Stimulated activated CD4-positive, alpha-beta T cell treated with anti-CD3 and anti-CD28 coated beads, Interleukin-4, amount 100 ng/mL, for 1 hour (primary cell): ENCODE measurements at places on chromosomes 13 and 19.

DNA sequence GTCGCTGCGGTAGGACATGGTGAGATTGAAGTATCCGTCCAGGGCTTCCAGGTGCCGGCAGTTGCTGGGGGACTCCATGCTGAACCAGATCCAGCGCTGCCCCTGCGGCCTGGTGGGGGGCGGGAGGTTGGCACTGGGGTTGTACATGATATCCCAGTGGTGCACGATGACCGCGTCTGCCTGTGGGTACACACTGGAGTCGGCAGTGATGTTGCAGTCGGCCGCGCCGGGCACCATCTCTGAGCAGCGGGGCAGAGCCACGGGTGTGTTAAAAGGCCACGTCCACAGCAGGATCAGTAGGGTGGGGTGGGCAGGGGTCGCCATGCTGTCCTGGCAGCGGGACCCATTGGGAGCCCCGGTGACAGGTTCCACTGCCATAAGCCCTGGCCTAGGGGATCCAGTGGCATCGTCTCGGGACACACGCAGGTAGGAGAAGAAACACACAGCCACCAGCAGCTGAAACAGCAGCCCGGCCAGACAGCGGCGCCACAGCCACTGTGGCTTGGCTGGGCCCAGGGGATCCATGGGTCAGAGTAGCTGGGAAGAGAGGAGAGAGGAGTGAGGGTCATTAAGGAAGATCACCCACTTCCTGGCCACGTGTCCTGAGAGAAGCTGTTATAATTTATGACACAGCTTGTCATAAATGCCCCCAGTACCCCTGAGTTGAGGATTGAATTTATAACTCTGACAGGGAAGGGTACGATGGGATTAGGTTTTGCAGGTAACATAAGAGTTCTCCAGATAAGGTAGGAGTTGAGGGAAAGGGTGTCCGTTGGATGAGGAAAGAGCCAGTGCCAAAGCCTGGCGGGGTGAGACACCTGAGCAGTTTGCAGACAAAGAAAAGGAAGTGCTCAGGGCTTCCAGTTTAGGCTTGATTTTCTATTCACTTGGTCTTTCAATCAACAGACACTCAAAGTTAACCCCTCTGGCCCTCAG is 2.9 kb downstream of the FUT5 start:
- DNase-seq: no peak

- no peak for DNase-seq
Measured at GRCh38 chr19:28615546-28615916, 597.4 kb downstream of the UQCRFS1 start.

DNA sequence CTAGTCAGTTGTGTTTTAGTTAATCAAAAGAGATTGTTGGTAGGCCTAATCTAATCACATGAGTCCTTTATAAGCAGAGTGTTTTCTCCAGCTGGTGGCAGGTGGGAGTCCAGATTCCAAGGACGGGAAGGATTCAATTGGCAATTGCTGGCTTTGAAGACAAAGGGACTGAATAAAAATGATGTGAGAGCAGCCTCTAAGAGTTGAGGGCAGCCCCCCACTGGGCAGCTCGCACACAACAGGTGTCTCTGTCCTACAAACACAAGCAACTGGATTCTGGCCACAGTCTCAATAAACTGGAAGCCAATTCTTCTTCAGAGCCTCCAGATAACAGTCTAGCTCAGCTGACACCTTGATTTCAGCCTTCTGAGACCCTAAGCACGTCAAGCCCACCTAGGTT is 915.2 kb downstream of the PCDH9 start:
- DNase-seq: no peak

DNA sequence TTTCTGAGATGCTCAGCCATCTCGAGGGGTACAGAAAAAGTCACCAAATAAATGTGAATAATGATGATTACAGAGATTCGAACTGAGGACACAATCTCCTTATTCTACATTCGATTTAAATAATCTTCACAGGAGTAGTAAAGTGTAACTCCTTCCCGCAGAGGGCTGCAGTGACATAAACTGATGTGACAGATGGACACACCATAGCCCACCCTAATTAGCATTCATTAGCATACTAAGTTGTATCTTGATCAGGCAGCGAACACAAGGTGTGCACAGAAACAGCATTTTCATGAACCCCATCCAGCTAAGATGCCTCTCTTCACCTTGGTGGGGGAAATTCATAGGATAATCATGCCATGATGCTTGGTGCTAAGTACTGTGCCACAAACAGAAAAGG is 83.0 kb downstream of the TNFSF11 start:
- DNase-seq: no peak

DNA sequence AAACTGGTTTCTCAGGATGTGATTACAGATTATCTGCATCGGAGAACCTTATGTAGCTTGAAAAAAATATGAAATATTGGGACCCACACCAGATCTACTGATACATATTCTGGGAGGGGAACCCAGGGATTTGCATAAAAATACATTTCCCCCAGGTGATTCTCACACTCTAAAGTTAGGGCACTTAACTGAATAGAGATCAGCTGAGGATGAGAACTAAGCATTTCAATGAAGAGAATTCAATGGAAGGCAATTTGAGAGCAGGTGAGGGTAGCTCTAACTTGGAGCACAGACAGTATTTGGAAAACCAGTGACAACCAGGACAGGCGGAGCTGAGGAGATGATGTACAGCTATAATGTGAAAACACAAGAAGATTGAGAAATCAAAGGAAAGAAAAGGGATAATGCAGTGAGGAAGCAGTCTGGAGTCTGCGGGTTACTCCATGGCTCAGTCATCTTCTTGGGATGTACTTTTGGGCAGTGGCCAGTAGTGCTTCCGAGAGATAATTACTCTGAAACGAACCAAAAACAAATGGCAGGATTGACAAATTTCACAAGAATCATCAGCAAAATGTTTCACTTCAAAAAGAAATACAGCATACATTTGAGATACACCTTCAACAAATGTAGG is 6.1 kb upstream of the OXGR1 start:
- DNase-seq: no peak

- no peak for DNase-seq
Measured at GRCh38 chr13:51422484-51422883, 30.4 kb downstream of the INTS6 start.

DNA sequence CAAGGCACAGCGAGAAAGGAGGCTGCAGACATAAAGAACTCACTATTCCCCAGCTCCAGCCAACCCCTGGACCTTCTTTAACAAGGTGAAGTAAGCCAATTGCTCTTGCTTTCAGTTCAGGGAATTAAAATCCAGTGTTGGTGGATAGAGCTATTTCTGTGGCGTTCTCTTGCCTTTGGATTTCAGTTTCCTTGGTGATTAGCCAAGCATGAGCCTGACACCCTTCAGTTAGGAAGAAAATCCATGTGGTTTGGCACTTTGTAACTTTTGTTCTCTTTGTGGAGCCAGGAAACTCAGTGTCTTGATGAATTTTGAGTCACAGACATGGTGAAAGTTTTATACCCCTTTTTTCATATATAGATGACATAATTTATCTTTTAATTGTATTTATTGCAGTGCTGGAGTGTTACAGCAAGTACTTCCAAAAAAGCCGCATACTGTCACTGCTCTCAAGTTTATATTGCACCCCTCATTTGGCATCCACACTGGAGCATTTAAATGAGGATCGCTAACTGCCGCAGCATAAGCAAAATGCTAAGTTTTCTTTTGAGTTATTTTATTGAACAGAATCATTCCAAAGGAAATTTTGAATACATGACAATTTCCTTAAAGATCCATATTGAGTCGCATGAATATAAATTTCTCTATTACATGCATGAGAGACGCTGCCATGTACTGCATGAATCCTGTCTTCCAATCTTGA is 406.8 kb downstream of the MYO16 start:
- no peak for DNase-seq

DNA sequence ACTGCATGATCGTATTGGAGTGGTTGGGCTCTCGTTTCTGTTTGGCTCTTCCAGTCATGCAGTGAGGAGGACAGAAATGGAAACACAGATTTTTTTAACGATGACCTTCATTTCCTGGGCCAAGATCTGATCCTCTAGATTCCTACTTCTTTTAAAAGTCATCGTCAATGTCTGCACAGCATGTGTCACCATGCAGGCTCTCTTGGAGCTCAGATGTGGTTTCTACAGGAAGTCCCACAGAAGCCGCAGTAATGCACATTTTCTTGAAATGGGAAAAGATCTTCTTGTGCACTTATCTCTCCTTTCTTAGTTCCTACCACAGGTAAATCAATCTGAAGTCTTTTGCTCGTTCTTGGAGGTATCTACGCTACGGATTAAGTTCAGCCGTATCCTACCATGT is 626.9 kb downstream of the EFNB2 start:
- no peak for DNase-seq

DNA sequence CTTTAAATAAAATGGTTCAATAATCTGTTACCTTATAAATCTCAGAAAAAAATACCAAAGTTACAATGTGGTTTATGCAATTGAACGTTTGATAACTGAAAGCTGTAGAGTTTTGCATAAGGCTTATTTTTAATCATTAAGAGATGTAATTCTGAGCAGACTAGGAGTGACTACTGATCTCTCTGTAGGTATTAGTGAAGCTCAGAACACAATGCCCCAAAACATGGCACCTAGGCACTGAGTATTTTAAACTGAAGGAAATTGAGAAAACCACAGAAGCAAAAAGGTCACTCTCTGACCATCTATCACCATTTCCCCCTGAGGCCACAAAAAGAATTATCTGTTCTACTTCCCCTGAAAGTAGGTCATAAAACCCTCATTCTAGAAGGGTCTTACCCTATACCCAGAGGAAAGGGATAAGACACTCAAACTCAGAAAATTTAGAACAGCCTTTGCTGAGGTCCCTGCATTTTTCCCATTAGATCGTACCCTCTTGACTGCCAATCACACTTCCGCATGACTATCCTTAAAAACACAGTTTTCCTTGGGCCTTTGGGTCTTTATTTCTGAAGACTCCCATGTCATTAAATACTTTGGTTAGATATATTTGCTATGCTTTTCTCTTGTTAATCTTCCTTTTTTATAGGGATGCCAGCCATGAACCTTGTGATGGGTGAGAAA is 158.1 kb downstream of the PCDH9 start:
- no peak for DNase-seq

DNA sequence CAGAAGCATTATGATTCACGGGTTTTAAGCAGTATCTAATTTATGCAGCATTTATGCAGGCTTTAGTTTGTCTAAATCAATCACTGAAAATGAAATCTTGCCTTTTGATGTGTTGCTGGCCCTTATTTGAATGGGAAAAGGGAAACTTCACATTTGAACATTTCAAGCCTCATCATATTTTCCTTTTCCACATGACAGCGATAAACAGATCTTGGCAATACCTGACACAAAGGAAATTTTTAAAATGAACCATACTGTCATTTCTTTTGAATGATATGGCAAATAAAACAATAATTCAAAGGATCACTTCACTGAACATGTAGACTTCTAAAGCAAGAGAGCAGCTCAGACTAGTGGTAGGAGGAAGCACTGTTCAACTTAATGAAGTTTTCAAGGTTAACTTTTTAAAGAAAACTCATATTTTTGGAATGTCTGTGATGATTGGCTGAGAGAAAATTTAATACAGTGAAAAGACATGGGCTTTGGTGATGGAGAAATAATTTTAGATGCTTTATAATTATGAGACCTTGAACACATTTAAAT is 198.1 kb downstream of the OXGR1 start:
- no peak for DNase-seq

DNA sequence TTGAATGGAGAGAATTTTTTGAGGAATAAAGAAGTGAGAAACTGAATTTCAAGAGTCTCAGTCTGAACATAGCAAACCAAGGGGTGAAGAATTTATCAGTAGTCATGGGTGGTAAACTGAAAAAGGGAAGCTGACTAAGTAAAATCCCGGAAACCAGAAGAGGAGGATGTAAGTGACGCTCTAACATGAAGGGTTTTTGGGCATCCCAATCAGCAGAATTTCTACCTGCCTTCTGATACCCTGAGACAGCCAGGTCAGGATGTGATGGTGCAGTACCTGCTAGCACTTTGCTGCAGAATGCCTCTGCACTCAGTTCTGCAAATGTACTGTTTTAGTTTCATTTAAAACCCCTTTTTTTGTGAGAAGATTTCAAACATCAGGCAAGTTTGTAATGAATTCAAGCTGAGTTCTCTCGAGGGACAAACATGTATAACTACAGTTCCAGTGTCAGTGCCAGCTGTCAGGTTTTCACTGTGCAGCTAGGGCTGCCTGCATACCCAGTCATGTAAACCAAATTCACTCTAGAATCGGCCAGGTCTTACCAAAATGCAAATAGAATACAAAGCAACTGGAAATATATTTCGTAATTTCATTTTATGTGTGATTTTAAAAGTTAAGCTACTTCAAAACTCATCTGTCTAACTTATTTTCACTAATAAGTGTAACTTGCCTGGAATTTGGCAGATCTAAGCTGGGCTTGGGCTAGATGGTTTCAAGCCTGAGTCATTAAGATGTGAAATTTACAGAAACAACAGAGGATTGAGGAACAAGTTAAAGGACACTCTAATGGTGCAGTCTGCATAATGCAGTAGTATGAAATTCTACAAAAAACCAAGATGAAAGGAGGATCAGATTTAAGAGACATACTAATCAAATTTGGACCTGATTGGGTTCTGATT is 13.8 kb downstream of the METTL21C start:
- DNase-seq: no peak

- no peak for DNase-seq
Measured at GRCh38 chr13:60009300-60010253, 154.2 kb downstream of the DIAPH3 start.

DNA sequence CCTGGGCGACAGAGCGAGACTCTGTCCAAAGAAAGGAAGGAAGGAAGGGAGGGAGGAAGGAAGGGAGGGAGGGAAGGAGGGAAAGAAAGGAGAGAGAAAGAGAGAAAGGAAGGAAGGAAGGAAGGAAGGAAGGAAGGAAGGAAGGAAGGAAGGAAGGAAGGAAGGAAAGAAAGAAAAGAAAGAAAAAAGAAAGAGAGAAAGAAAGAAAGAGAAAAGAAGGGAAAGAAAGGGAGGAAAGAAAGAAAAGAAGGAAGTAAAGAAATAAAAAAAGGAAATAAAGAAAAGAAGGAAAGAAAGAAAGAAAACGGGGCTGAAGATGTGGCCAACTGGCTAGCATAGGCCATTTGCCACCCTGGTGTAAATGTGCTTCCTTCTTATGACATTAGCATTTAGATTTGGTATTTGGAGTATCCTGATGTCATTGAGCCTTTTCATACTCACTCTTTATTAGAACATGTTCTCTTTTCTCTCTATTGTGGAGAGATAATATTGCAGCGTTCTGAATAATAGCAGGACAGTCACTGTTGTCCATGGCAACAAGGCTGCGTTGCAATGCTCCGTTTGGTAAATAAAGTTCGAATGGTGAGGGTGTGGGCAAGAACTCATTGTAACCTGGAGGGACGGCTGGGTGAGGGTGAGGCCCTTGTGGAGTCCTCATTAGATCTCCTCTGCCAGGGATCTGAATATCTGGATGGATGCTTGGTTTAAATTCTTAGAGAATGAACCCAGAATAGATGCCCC is 173.9 kb upstream of the UBL3 start:
- no peak for DNase-seq

DNA sequence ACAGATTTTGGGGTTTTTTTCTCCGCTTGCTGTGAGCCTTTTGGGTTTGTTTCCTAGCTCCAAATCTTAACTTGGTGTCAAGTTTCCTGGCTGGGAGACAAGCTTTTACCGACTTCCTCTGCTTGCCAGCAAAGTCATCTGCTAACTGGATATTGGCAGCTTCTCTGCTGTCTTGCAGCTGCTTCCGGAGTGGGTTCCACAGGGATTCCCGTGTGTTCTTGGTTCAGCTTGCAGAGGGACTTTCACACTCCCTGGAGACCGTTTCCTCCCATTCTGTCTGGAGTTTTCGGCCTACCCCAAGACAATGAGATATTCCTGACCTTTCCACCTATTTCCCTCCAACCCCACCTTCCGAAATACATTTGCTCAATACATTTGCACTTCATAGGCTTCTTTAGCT is 2.2 kb upstream of the COLGALT1 start:
- no peak for DNase-seq

GRCh38 chr19:28316464-28316863 is 896.5 kb downstream of the UQCRFS1 start:
- DNase-seq: no peak

GRCh38 chr13:80881942-80882445 is 541.1 kb upstream of the SPRY2 start:
- no peak for DNase-seq
